ENCODE measurements at places on chromosomes 11 and 22. TPM values are rescaled to one million over a fixed set of nuclear protein-coding genes. Genes with fewer than 3 reads are reported as not detected.

The OR52N5 gene
- total RNA-seq = not detected

The PGA5 gene
- total RNA-seq = not detected

The CRYAB gene
- total RNA-seq = not detected

The TH gene
- 0.68 TPM for total RNA-seq

- peaks cover 14% of the 10 kb centered on the region for H3K4me1 ChIP-seq
- DNase-seq = no peak
- H3K36me3 ChIP-seq = no peaks in the 10 kb centered on the region
Measured at GRCh38 chr22:49533886-49534285, 293.8 kb downstream of the BRD1 start.

DNA sequence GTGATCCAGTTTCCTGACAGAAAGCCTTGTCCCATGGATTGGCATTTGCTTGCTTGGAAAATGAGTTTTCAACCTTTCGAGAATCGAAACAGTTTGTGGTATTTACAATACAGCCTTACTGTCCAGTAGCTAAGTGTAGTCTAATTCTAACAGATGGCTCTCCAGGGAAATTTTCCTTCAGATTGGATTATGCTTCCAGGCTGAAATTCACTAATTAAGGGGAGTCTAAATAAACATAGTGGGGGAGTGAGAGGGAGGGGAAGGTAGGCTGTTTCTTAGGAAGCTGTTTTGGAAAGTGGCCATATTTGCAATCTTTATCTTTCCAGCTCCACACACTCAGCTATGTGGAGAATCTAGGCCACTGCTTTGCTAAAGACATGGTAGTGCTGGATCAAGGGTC is 81.3 kb downstream of the SYT9 start:
- no peak overlapping the region for H3K27ac ChIP-seq
- H3K4me1 ChIP-seq = no peaks in the 10 kb centered on the region
- no peak overlapping the region for H3K4me3 ChIP-seq
- H3K36me3 ChIP-seq = no peaks in the 10 kb centered on the region
- no peak for DNase-seq

DNA sequence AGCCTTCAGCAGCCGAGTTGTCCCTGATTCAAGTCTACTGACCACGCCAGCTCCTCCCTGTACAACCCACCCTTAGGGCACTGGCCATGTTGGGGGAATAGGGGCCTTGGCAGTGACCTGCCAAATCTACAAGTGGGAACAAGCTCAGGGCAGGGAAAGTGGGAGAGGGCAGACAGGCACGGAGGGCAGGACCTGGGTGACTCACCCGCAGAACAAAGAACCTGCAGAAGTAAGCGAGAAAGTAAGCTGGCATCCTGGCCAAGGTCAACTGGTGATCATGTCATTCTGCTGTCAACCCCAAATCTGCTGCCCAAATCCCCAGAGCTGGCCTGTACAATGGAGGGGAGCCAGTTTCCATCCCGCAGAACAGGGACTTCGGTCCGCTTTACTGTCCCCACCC is 7.9 kb upstream of the SCGB1A1 start:
- no peaks in the 10 kb centered on the region for H3K36me3 ChIP-seq
- no peak overlapping the region for H3K4me3 ChIP-seq
- DNase-seq = no peak
- no peaks in the 10 kb centered on the region for H3K4me1 ChIP-seq

GRCh38 chr22:27687984-27688545 is 113.5 kb downstream of the MN1 start:
- no peaks in the 10 kb centered on the region for H3K27me3 ChIP-seq
- no peak overlapping the region for H3K4me3 ChIP-seq
- no peak overlapping the region for H3K27ac ChIP-seq
- DNase-seq = no peak
- H3K36me3 ChIP-seq = no peaks in the 10 kb centered on the region
